ENCODE measurements at places on chromosomes 5 and 9. TPM values are rescaled to one million over a fixed set of nuclear protein-coding genes. Genes with fewer than 3 reads are reported as not detected.

Gene PCDHB7
- 0.78 TPM for polyA plus RNA-seq

Gene SLC46A2
- not detected for polyA plus RNA-seq

Gene PCDHGB3
- 1.2 TPM for polyA plus RNA-seq

Gene SARDH
- not detected for polyA plus RNA-seq

Gene GNPDA1
- 100 TPM for polyA plus RNA-seq

Gene ENG
- 0.08 TPM for polyA plus RNA-seq

Gene SAP30L
- polyA plus RNA-seq = 4.9 TPM

Gene BARX1
- not detected for polyA plus RNA-seq

Gene PCDHGA8
- 0.13 TPM for polyA plus RNA-seq

Gene ADGRD2
- polyA plus RNA-seq = not detected

Gene OR1Q1
- not detected for polyA plus RNA-seq

Gene ERAP2
- polyA plus RNA-seq = not detected

Gene IFNA13
- polyA plus RNA-seq = not detected

Gene CCDC192
- not detected for polyA plus RNA-seq

Gene CTNNAL1
- 9.5 TPM for polyA plus RNA-seq

Gene NAIP
- polyA plus RNA-seq = 1.5 TPM

Gene JMY
- 11.8 TPM for polyA plus RNA-seq

Gene GPR21
- polyA plus RNA-seq = 2.5 TPM

Gene DDX4
- not detected for polyA plus RNA-seq

Gene CTSV
- not detected for polyA plus RNA-seq

Gene SPATA31A1
- polyA plus RNA-seq = not detected

Gene SPOCK1
- 103 TPM for polyA plus RNA-seq

Gene FAM221B
- not detected for polyA plus RNA-seq

Gene CDH9
- 13.0 TPM for polyA plus RNA-seq

Gene MYOZ3
- 0.99 TPM for polyA plus RNA-seq
